HTR-8/SVneo (cell line): ENCODE measurements at places on chromosomes 11 and 22.

DNA sequence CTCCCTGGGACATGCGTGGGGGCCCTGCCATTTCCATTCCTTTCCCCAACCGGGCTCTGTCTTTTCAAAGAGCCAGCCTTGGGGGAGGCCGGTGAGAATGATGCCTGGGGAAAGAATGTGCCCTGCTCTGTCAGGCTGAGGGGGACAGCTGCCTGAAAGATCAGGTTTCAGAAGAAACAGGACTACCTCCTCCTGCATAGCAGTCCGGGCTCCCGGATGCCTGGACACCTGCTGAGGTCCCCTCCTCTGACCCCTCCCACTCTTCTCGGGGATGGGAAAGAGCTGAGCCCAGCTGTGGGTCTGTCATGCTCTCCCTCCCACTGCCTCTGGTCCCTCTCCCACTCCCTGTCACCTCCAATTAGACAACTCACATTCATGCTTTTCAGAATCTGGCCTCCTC is 41.8 kb upstream of the CDON start:
- no peak for DNase-seq

GRCh38 chr11:31114442-31114841 is 255.1 kb downstream of the DCDC1 start:
- DNase-seq = no peak

GRCh38 chr11:117107701-117108590 is 9.7 kb upstream of the SIK3 start:
- no peak for DNase-seq

GRCh38 chr11:121566279-121567168 is 113.8 kb upstream of the SORL1-AS1 start:
- no peak for DNase-seq

DNA sequence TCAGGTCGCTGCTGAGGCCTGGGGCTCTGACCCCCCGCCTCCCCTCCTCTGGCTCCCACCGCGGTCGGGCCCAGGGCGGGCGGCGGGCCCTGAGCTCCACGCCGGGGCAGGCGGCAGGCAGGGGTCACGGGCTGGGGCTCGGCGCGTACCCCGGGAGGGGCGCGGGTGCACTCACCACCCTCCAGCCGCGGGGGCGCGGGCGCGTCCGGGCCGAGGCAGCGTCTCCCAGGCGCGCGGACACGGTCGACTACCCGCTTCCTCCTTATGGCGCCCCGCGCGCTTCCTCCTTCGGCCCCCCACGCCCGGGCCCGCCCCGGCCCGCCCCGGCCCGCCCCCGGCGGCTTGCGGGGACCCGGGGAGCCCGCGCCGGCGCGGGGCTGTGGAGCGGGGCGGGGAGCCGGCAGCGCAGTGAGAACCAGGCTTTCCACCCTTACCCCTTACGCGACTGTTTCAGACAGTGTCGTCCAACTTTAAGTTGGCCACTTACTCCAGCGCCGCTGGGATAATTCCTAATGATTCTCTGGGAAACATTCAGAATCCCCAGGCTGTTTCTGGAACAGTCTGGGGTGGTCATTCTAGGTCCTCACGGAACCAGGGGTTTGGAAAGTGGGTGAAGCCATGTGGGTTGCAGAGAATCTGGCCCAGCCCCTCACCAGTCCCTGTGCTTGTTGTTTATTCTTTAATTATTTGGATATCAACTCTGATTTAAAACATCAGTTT is at the start of gene BID:
BID (minus strand) TSS at position 264 of the 720 bp plus-strand sequence. CDS start 24,353 bp downstream, outside the sequence.
- DNase-seq = no peak

DNA sequence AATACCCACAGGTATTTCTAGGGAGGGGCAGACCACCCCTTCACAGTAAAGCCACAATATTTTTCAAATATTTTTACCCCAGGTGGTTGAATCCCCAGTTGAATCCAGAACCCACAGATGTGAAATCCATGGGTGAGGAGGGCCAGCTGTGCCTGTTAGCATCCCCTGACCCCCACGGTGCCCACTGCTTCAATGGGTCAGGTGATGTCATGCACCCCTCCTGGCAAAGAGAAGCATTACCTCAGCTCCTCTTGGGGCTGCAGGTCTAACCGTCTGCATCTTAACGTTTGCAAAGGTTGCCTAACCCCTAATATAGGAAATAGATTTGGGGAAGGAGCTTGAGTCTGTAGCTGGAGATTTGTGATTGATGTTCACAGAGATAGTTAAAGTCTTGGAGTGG is 24.7 kb upstream of the IL17RA start:
- DNase-seq = no peak

- no peak for DNase-seq
Measured at GRCh38 chr22:38309614-38310517, 7.4 kb downstream of the CSNK1E start.

DNA sequence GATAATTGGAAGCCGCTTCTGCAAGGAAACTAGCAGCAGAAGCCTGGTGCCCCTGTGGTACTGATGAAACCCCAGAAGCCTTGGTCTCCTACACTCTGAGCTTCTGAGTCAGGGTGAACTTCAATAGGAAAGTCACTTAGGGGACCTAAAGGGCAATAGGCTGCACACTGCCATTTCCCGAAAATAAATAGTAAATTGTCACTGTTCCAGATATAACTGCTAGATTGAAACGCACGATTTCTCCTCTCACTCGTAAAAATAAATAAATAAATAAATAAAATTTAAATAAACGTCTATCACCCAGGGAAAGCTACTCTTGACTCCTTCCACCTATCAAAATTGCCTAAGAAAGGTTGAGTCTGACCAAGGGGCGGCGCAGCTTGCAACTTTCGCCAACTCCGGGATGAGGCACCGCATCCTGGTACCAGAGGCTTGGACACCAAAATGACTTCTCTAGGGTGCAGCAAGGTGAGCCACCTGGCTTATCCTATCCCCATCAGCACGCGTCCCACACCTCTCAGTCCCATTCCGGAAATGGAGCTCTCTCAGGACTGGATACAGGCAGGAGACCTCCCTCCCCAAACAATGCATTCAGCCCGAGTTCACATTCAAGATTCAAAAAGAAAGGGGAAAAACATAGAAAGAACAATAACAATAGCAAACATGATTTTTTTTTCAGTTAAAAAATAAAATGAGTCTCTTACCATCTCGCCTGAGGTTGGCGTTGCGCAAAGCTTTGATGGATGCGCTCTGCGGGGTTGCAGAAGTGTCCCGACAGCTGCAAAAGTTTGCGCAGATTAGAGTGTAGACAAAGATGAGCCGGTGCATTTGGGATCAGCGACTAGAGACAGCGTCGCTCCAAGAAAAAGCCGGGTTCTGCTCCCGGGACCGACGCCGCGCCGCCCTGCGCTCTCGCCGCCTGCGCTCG is 583 bp downstream of the PDGFD start:
- DNase-seq = no peak

DNA sequence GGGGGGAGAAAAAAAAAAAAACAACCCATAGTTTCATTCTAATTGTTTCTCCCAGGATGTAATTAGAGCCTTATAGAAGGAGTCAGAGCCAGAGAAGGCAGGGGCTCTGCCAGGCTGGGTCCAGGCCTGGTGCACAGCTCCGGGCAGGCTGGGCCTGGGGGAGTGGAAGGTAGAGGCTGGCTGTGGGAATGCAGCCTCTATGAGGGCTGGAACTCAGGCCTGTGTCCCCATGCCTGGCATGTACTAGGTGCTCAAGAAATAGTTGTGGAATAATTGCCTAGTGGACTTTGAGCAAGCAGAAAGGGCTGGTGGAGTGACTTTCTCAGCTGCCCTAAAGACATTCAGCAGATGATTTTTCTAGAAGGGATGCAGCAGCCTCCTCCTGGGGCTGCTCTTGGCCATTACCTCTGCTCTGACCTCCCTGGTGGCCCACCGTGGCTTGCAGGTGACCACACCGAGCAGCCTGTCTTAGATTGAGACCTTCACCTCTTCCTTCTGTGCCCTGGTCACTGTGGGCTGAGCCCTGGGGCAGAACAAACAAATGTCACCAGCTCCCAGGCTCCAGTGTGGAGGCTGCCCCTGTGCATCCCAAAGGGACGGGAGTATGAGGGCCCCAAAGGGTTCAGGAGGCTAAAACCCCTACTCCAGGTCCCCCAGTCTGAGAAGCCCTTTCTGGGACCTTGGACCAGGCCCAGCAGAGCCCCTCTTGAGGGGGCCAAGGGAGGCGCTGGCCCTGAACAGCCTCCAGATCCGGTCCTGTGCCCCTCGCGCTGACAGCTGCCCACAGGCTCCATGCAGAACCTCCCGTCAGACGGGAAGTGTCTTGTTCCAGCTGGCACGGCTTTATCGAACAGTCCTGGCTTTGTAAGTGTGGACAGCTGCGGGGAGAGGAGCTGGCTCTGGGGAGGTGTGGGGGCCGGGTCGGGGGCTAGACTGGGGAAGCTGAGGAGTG is 18.8 kb downstream of the MYEOV start:
- no peak for DNase-seq

GRCh38 chr11:8707541-8708191 is 25.1 kb downstream of the RPL27A start:
- DNase-seq = no peak
